ENCODE measurements at places on chromosomes 1 and 21. TPM values are rescaled to one million over a fixed set of nuclear protein-coding genes. Genes with fewer than 3 reads are reported as not detected.

ANKRD45 gene
- total RNA-seq: 0.96 TPM

AMY1C gene
- not detected for total RNA-seq

CHI3L2 gene
- 2.5 TPM for total RNA-seq

CFAP141 gene
- not detected for total RNA-seq

TAL1 gene
- total RNA-seq: not detected

HRNR gene
- total RNA-seq: not detected

- peak; percentile 16 for DNase-seq
Measured at GRCh38 chr1:227396539-227397353, 78.5 kb upstream of the CDC42BPA start.

DNA sequence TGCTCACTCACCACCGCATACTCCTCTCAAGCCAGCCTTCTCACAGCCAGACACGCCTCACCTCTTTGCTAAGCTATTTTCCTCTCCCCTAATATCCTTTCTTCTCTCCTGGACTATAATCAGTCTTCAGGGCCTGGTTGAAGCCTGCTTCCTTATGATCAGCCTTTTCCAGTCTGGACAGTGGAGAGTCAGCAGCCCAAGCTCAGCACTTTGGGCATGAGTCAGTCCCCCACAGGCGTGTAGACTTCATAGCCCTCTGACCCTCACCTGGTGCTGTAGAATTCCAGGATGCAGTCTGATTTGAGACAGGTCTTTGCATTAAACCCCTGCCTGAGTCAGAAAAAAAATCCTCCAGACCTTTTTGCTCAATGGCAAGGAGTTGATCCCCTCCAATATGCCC, 2.5 kb downstream of the HPCAL4 start:
- DNase-seq: no peak

GRCh38 chr1:197384471-197384870, 116.4 kb downstream of the CRB1 start:
- DNase-seq: no peak

- no peak for DNase-seq
Measured at GRCh38 chr1:78419309-78419708, 71.5 kb upstream of the PTGFR start.

- no peak for DNase-seq
Measured at GRCh38 chr1:167457936-167458584, 60.3 kb downstream of the CD247 start.

DNA sequence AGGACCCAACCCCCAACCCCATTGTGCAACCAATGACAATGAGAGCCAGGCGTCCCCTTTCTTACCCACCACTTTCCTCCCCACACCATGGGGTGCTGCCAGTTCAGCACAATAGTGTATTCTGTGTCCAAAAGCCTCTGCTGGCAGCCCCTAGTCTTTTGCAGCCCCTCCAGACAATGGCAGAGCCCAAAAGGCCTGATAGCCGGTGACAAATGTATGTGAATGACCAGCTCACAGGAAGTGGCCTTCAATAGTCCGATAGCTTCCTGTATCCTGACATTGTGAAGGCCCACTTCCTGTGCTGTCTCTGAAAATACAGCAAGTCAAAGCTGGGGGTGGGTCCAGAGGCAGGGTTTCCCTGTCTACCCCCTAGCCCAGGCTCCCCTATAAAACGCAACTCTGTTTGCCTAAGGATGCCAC, 16.6 kb downstream of the SMIM12 start:
- no peak for DNase-seq

- no peak for DNase-seq
Measured at GRCh38 chr1:15595809-15596617, 11.2 kb upstream of the AGMAT start.

DNA sequence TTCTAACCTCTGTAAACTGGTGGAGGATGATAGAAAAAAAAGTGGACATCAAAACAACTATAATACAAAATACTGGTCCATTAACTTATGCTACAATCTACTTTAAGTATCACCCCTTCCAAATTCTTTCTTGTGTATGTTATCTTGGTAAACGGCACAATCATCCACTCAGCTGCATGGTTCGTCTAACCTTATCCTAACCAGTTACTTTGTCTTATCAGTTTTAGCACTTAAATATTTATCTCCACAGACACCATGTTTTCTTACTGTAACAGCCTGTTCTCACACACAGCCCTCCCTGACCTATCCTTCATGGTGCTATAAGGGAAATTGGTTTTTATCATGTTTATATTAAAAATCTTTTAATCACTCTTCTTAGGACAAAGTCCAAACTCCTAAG, 157.2 kb downstream of the PTGER3 start:
- DNase-seq: no peak

DNA sequence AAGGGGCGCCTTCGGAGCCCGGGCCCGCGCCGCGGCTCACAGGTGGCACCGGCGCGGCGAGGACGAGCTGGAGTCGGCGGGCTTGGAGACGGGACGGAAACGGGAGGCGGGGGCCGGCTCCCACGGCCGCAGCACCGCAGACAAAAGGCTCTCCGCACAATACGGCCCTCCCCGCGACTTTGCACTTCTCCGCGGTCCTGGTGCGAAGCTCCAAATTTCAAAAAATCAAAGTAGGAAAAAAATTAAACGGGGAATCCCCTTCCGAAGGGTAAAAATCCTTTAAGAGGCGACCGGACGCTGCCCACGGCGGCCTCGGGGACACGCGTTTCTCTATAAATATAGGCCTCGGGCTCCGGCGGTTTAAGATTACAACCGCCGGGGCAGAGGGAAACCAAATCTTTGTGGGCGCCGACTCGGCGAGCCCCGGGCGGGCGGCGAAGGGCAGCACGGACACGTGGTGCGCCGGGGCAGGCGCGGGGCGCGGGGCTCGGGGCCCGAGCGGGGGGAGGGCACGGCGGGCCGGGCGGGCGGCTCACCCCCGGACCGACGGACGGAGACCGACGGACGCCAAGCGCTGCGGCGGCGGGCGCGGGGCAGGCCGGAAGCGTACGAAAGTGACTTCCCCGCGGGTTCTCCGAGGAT, 453 bp downstream of the PABPC4 start:
- no peak for DNase-seq

Measured in A172 (cell line).